ENCODE measurements at places on chromosomes 11 and 22. TPM values are rescaled to one million over a fixed set of nuclear protein-coding genes. Genes with fewer than 3 reads are reported as not detected.

The OR2AG2 gene
- not detected for total RNA-seq

DNA sequence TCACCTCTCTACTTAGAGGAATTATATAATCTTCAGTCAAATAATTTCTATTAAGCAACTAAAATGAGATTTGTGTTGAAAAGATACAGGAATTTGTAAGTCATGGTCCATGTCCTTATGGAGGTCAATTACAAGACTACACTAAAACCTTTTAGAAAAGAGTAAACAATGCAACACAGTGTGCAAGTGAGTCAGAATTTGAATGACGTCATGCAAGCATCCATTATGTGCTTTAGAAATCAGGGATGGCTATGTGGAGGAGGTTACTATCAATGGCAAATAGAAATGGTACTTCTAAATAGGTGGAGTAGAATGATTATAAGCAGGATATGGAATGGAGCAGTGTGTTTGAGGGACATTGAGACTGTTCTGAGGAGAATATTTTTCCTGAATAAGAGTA lies 16.6 kb downstream of the OR10D3 start:
- peak; percentile 12 for DNase-seq

DNA sequence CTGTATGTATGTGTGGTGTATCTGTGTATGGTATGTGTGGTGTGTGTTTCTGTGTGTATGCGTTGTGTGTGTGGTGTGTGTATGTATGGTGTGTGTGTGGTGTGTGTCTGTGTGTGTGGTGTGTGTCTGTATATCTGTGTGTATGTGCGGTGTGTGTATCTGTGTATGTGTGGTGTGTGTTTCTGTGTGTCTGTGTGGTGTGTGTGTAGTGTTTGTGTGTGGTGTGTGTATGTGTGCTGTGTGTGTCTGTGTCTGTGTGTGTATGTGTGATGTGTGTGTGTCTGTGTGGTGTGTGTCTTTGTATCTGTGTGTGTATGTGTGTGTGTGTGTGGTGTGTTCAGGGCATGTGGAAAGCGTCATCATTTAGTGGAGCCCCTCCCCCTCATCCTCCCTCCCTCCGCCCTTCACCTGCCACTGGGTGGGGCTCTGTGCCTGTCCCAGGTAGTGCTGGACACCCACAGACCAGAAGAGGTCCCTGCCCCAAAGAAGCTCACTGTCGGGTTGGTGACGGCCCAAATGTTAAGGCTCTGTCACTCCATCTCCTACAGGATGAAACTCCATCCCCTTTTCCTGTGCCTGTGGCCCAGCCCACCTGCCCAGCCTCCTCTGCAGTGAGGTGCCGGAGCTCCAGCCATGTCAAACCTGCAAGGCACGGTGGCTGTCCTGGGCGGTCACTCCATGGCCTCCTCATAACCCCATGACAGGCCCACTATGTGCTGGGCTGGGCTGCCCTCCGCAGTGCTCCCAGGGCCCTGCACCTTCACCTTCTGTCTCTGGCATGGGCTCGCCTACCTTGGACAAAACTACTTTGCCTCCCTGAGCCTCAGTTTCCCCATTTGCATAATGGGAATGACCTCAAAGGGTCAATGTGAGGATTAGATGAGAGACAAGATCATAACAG lies 23.4 kb upstream of the SHISAL1 start:
- DNase-seq = no peak

DNA sequence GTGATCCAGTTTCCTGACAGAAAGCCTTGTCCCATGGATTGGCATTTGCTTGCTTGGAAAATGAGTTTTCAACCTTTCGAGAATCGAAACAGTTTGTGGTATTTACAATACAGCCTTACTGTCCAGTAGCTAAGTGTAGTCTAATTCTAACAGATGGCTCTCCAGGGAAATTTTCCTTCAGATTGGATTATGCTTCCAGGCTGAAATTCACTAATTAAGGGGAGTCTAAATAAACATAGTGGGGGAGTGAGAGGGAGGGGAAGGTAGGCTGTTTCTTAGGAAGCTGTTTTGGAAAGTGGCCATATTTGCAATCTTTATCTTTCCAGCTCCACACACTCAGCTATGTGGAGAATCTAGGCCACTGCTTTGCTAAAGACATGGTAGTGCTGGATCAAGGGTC lies 81.3 kb downstream of the SYT9 start:
- no peak for DNase-seq

GRCh38 chr11:61293867-61294716 lies 1.0 kb downstream of the VWCE start:
- DNase-seq = peak; percentile 36

DNA sequence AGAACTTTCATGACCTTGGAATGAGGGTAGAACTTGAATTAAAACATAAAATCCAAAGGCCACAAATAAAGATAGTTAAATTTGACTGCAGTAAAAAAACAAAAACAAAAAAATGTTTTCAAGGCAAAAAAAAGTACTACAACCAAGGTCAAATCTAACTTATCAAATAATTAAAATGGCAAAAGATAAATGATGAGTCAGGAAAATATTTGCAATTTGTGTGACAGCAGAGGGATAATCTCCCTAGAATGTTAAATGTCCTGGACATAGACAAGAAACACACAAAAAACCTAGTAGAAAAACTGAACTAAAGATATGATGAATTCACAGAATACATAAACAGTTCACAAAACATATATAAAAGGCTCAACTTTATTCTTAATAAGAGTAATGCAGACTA lies 110.2 kb upstream of the TEAD1 start:
- DNase-seq = no peak

- no peak for DNase-seq
These were observed 100.0 kb upstream of the B3GAT1 start for GRCh38 chr11:134512061-134512460.

DNA sequence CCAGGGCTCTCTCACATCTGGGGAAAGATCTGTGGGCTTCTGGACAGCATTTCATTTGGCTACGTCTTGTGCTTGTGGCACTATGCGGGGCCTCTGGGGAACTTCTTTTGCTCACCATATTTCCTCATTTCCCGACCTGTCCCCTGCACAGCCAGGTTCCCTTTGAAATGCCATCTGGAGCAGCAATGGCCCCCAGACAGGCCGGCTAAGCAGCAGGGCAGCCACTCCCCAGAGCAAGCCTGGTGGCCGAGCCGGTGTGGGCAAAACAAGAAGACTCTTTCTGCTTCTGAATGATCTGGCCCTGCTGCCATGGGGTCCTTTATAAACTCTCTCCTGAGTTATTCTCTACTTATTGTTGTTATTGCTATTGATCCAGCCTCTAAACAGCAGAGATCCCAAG lies 190.7 kb upstream of the NECTIN1 start:
- DNase-seq = no peak

GRCh38 chr22:28247667-28248363 lies 328.8 kb upstream of the PITPNB start:
- DNase-seq = no peak

DNA sequence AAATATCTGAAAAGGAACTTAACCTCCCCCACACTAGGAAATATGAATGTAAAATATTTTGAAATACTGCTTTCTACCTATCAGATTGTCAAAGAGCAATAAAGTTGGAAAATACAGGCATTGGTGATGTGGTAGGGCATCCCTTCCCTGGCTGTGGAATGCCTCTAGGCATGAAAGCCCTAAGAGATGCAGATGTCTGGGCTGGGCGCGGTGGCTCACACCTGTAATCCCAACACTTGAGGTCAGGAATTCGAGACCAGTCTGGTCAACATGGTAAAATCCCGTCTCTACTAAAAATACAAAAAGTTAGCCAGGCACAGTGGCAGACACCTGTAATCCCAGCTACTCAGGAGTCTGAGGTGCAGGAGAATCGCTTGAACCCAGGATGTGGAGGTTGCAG lies 22.0 kb downstream of the ARAP1 start:
- DNase-seq = no peak

- DNase-seq = no peak
These were observed 59.6 kb downstream of the LRRC32 start for GRCh38 chr11:76610871-76611475.

Data from Caki2 (cell line).